ENCODE measurements at places on chromosomes 4 and X. TPM values are rescaled to one million over a fixed set of nuclear protein-coding genes. Genes with fewer than 3 reads are reported as not detected.

The ETNPPL gene
- not detected for total RNA-seq

DNA sequence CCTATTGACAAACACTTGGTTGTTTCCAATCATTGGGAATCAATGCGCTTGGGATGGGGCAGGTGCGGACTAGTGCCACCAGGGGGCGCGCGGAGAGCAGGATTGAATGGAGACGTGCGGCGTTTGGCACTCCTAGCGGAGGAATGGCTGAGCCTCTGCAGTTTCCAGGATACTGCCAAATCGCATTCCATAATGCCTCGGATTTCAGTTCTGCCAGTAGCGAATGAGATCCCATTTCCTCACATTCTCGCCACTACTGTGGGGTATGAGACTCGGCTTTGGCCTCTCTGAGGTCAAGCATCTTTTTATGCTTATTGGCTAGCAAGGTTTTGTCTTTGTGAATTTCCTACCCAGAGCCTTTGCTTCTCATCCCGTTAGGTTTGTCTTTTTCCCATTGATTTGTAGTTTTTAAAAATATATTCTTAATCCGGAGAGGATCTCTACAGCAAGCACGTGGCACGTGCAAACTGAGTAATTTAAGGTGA lies 28.7 kb downstream of the CLDN34 start:
- no peaks in the 10 kb centered on the region for H3K27me3 ChIP-seq
- no peaks in the 10 kb centered on the region for H3K36me3 ChIP-seq
- no peak overlapping the region for H3K27ac ChIP-seq

DNA sequence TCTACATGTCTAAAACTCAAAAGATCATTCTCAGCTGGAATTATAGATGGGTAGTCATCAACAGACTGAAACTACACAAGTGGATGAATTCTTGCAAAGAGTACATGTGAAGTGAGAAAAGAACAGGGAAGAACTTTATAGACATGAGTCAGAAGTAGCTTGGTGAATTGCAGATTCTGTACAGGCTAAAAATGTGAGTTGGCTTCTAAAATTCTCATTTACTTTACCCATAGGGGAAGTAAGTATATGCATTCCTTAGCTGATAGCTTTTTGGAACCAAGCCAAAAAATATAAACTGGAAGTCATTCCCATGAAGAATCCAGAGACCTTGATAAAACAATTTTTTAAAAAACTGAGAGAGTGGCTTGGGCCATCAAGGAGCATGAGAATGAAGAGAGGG lies 584.2 kb upstream of the FTHL17 start:
- no peaks in the 10 kb centered on the region for H3K36me3 ChIP-seq
- H3K4me1 ChIP-seq: no peaks in the 10 kb centered on the region
- no peak for DNase-seq
- no peak overlapping the region for H3K4me3 ChIP-seq
- H3K27me3 ChIP-seq: no peaks in the 10 kb centered on the region
- H3K27ac ChIP-seq: no peak overlapping the region

DNA sequence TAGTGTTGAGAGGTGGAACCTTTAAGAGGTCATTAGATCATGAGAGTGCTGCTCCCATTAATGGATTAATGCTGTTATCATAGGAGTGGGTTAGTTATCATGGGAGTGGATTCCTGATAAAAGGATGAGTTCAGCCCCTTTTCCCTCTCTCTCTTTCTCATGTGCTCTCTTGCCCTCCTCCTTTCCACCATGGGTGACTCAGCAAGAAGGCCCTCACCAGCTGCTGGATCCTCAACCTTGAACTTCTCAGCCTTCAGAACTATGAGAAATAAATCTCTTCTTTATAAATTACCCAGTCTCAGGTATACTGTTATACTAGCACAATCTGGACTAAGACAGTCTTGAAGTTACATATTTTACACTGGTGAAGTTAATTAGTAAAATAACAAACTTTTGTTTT lies 10.0 kb upstream of the CDKL5 start:
- H3K4me1 ChIP-seq: no peaks in the 10 kb centered on the region
- no peak for DNase-seq
- H3K27ac ChIP-seq: no peak overlapping the region
- H3K4me3 ChIP-seq: no peak overlapping the region
- H3K27me3 ChIP-seq: no peaks in the 10 kb centered on the region
- no peaks in the 10 kb centered on the region for H3K36me3 ChIP-seq

The P2RY4 gene
- 1.2 TPM for total RNA-seq

GRCh38 chrX:69179380-69179911 lies 14.2 kb upstream of the PJA1 start:
- H3K27me3 ChIP-seq: no peaks in the 10 kb centered on the region
- H3K4me1 ChIP-seq: no peaks in the 10 kb centered on the region
- peak; percentile 24 for DNase-seq
- no peak overlapping the region for H3K4me3 ChIP-seq
- H3K27ac ChIP-seq: no peak overlapping the region
- no peaks in the 10 kb centered on the region for H3K36me3 ChIP-seq

The USP53 gene
- total RNA-seq: 81.1 TPM

DNA sequence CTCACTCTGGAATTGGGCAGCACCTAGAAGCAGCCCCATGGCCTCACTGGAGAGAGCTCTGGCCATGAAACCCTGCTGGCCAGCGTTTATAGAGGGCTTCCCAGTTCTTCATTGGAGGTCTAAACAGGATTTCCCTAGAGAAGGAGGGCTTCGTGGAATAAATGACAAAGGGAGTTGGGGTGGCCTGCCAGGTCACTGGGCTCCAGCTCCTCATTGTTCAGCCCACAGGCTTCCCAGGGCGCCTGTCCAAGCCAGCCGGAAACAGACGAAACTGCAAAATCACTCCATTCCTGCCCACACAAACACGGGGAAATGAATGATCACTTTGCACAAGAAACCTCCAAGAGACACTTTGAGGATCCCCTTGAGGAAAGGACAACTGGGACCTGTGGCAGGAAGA lies 189.7 kb downstream of the TSPAN5 start:
- no peaks in the 10 kb centered on the region for H3K27me3 ChIP-seq
- no peak overlapping the region for H3K27ac ChIP-seq
- H3K4me1 ChIP-seq: peaks cover 17% of the 10 kb centered on the region
- no peaks in the 10 kb centered on the region for H3K36me3 ChIP-seq
- DNase-seq: no peak

DNA sequence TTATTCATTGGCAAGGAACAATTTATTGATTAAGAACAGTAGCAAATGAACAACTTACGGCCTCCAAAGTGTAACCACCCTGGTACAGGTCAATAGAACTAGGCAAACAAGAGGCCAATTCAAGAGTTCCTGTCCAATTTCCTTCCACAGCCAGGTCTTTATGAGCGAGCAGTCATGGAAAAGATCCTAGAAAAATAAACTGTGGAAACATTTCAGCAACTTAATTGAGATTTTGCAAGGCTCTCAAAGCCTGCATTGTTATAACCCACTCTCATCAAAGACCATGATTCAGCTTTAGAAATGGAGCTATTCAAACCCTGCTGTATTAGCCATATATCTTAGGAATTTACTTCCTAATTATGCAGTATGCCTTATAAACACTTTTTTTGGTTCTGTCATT lies 43.6 kb downstream of the UNC5C start:
- no peaks in the 10 kb centered on the region for H3K36me3 ChIP-seq
- no peak overlapping the region for H3K4me3 ChIP-seq
- DNase-seq: no peak

The BBS12 gene
- 5.7 TPM for total RNA-seq

DNA sequence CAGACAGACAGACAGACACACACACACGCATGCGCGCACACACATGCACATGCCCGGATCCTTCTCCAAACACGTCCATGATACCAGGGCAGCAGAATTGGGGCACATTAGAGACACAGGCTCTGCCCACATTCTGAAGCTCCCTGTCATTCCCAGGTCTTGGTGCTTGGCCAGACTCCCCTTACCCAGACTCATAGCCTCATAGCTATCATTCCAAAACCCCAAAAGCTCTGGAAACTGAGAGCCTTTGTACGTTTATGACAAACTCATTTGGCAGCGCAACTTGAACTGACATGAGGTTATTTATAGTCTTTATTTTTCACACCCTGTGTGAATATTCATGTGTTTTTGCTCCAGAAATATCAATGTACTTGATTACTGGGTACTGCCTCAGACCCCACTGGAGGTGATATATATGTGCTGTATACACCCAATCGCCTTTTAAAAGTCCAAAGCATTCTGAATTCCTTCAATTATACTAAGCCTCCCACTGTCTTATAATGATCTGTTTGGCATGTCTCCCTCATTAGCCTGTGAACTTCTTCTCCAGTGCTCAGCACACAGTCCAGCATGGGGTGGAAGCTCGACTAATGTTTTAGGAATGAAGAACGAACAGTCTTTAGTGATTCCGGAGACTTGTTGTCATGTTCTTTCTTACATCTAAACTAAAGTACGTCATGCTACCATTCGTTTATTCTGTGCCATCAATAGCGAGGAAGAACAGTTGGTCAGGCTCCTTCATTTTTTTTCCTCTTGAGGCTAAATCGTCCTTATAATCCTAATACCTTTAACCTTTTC lies 45.0 kb downstream of the RTL9 start:
- H3K27me3 ChIP-seq: no peaks in the 10 kb centered on the region
- no peak for DNase-seq
- no peaks in the 10 kb centered on the region for H3K36me3 ChIP-seq
- H3K4me3 ChIP-seq: no peak overlapping the region

DNA sequence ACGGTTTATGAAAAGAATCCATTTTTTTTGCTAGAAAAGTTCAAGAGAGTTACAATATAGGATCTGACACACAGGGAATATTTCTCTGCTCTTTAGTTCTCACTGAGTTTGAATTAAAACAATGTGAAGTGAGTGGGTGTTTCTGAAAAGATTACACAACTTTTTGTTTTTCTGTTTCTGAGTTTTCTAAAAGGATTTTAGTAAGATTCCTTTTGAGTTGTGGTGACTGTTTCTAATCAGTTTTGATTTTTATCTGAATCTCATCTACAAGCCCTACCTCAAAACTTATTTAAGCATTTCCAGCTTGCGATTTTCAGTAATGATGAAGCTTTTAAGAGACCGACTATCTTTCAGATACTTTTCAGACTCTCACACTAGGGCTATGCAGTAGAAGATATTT lies 141.7 kb downstream of the GPAT3 start:
- DNase-seq: no peak
- no peak overlapping the region for H3K27ac ChIP-seq
- H3K36me3 ChIP-seq: no peaks in the 10 kb centered on the region
- no peaks in the 10 kb centered on the region for H3K4me1 ChIP-seq
- H3K27me3 ChIP-seq: no peaks in the 10 kb centered on the region

- no peak overlapping the region for H3K4me3 ChIP-seq
- H3K4me1 ChIP-seq: peaks cover 61% of the 10 kb centered on the region
- H3K27ac ChIP-seq: peak overlapping the region; percentile 84
These were observed 68.7 kb downstream of the APBB2 start for GRCh38 chr4:41145571-41146078.

The FREM3 gene
- not detected for total RNA-seq

- H3K27me3 ChIP-seq: no peaks in the 10 kb centered on the region
- DNase-seq: no peak
- no peak overlapping the region for H3K27ac ChIP-seq
- no peaks in the 10 kb centered on the region for H3K36me3 ChIP-seq
These were observed 1005.9 kb upstream of the PABPC4L start for GRCh38 chr4:135207531-135207930.

GRCh38 chr4:40523581-40523980 lies 106.1 kb downstream of the RBM47 start:
- no peak for DNase-seq
- H3K27me3 ChIP-seq: no peaks in the 10 kb centered on the region
- H3K4me1 ChIP-seq: peaks cover 18% of the 10 kb centered on the region
- no peaks in the 10 kb centered on the region for H3K36me3 ChIP-seq
- no peak overlapping the region for H3K27ac ChIP-seq

The PITX2 gene
- total RNA-seq: 48.6 TPM

The HMX1 gene
- total RNA-seq: 0.17 TPM

The PDZD4 gene
- total RNA-seq: 25.7 TPM

The HSD17B13 gene
- 0.45 TPM for total RNA-seq

The TAPT1 gene
- total RNA-seq: 18.1 TPM

GRCh38 chr4:53003959-53004358 lies 141.8 kb downstream of the RASL11B start:
- no peaks in the 10 kb centered on the region for H3K4me1 ChIP-seq
- H3K36me3 ChIP-seq: no peaks in the 10 kb centered on the region
- H3K4me3 ChIP-seq: no peak overlapping the region

DNA sequence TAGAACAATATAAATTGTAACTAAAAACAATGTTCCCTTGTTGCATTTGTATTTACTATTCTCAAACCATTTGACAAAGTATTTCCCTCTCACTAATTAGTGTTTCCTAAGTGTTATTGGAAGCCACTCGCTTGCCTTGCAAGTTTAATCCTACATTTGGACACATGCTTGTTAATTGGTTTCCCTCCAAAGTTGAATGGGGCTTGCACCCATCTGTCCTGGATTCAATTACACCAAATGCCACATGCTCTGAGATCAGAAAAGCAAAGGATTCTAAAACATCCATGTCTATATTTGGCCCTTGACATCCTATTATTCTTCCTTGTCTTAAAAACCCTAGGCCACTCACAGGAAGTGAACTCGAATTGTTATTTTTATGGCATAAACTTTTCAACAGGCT lies 146.6 kb downstream of the AMELX start:
- no peak overlapping the region for H3K4me3 ChIP-seq
- H3K36me3 ChIP-seq: no peaks in the 10 kb centered on the region
- H3K27ac ChIP-seq: peak overlapping the region; percentile 66
- peaks cover 46% of the 10 kb centered on the region for H3K4me1 ChIP-seq
- no peak for DNase-seq
- no peaks in the 10 kb centered on the region for H3K27me3 ChIP-seq

DNA sequence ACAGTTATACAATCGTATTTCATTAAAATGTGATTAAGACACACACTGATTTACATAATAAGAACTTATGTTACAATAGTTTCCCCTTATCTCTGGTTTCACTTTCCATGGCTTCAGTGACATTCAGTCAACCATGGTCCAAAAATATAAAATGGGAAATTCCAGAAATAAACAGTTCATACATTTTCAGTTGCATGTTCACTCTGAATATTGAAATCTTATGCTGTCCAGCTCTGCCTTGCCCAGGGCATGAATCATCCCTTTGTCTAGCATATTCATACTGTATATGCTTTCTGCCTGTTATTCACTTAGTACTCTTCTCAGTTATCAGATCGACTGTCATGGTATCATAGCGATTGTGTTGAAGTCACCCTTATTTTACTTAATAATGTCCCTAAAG lies 173.8 kb upstream of the DCAF12L2 start:
- H3K36me3 ChIP-seq: no peaks in the 10 kb centered on the region
- DNase-seq: no peak
- no peaks in the 10 kb centered on the region for H3K4me1 ChIP-seq
- H3K27me3 ChIP-seq: no peaks in the 10 kb centered on the region
- no peak overlapping the region for H3K4me3 ChIP-seq
- H3K27ac ChIP-seq: no peak overlapping the region

The KLB gene
- not detected for total RNA-seq

The F8 gene
- 17.0 TPM for total RNA-seq

- peaks cover 24% of the 10 kb centered on the region for H3K4me1 ChIP-seq
- DNase-seq: no peak
- H3K36me3 ChIP-seq: no peaks in the 10 kb centered on the region
- H3K4me3 ChIP-seq: peak overlapping the region; percentile 65
- peak overlapping the region; percentile 90 for H3K27ac ChIP-seq
These were observed 49.5 kb downstream of the CLDN34 start for GRCh38 chrX:10016519-10017132.

GRCh38 chrX:129961180-129962083 lies 21.0 kb upstream of the BCORL1 start:
- H3K27me3 ChIP-seq: no peaks in the 10 kb centered on the region
- no peaks in the 10 kb centered on the region for H3K36me3 ChIP-seq
- H3K4me1 ChIP-seq: peaks cover 20% of the 10 kb centered on the region
- H3K4me3 ChIP-seq: peak overlapping the region; percentile 9

All from esophagus muscularis mucosa (tissue), 4 donors.